Activated naive CD4-positive, alpha-beta T cell treated with anti-CD3 and anti-CD28 coated beads, Interleukin-2, amount 50 U/mL, for 16 hours (primary cell): ENCODE measurements at places on chromosomes 2 and 18.

- peak; percentile 81 for DNase-seq
These were observed 2.8 kb downstream of the IHH start for GRCh38 chr2:219057709-219058540.

GRCh38 chr18:74963820-74964446 lies 245.0 kb downstream of the PTGR3 start:
- no peak for DNase-seq

- no peak for DNase-seq
These were observed 30.7 kb downstream of the IGFBP5 start for GRCh38 chr2:216664593-216665034.

- DNase-seq: no peak
These were observed 124.0 kb downstream of the NRP2 start for GRCh38 chr2:205806143-205806905.

DNA sequence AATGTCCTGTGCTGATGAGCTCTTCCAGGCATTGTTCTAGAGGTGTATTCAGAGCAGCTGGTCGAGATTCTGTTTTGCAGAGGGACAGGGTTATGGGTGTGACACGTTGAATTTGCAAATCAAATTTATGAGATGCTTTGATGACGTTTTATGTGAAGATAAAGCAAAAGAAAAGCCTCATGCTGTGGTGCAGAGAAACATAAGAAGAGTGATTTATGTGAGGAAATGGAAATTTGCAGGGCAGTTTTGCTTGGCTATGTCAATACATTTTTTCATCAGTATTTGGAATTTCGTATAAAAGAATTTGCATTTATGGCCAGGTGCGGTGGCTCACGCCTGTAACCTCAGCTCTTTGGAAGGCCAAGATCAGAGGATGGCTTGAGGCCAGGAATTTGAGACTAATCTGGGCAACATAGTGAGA lies 36.4 kb downstream of the TSN start:
- DNase-seq: no peak

GRCh38 chr2:208255557-208256106 lies 761 bp upstream of the IDH1 start:
- no peak for DNase-seq

DNA sequence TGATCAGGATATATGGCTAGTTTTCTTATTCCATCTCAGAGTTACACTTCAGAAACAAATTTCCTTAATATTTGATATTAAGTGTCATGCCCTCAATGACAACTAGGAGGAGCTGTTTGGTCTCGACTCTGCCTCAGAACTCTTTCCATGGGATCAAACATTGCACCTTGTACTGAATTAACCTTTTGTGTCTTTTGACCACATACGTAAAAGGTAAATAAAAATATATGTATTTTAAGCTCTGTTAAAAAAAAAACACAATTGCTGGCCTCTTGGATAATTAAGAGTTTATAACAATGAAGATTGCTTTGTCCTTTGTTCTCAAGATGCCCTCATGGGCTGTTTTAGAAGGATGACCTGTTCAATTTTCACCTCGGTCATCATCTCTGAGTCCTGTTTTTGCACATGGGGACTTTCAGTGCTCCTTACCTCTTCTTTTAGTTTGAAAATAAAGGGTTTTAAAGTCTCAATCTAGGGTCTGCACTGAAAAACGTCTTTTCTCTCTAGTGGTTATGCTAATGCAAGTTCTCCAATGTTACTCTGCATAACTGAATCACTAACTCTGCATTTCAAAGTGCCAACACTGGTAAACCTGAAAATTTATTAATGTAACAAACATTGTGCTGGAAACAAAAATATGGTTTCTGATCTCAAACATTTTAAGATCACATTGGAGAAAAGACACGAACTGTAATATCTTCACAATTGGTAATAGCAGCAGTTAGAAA lies 18.8 kb upstream of the FN1 start:
- DNase-seq: no peak

GRCh38 chr2:232876978-232877441 lies 6.9 kb downstream of the SNORC start:
- no peak for DNase-seq

GRCh38 chr2:200350850-200351285 lies 44.4 kb downstream of the SPATS2L start:
- no peak for DNase-seq

DNA sequence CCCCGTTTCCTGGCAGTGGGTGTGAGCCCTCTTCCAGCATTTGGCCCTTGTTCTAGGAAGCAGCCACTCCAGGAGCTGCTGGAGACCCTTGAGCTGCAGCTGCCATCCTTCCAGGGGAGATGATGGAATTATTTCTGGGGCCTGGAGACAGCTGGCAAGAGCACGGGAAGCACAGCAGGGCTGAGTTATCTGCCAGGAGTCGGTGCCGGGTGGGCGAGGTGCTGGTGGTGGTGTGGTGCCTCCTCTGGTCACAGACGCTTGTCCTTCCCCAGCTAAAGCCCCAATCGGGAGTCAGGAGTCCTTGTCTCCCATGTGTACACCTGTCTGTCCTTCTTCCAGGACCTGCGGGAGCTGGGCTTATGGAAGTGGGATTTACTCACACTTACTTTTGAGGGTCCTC lies 36.0 kb downstream of the DPYSL5 start:
- no peak for DNase-seq

DNA sequence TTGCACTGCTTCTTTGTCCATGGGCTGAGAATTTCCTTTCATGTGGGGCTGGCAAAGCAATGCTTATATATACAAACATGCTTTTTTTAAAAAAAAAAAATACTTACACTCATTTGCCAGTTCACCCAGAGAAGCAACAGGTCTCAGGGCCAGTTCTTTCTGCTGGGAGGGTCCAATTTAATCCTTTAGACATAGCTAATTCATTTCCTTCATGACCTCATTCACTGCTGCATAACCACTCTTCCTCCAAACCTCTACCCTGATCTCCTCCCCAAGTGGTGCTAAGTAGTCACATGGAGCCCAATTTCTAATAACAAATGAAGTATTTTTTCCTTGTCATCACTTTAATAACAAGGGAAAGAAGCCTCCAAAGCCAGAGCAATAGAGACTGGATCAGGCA lies 17.1 kb upstream of the TMEM178A start:
- no peak for DNase-seq

DNA sequence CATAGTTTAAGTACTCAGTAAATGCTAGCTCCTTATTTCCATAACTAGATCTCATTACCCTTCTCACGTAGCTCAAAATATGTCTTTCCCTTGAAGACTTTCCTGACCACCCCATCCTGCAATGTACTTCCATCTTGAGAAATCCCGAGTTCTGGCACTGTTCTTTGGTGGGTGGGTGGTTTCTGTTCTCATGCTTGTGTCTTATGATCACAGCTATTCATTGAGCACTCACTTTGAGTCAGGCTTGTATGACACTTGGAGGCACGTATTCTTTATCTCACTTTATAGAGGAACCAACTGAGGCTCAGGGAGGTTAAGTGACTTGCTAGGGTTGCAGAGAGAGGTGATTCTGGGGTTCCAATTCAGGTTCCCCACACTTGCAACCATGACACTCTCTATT lies 9.0 kb upstream of the CLIP4 start:
- no peak for DNase-seq

DNA sequence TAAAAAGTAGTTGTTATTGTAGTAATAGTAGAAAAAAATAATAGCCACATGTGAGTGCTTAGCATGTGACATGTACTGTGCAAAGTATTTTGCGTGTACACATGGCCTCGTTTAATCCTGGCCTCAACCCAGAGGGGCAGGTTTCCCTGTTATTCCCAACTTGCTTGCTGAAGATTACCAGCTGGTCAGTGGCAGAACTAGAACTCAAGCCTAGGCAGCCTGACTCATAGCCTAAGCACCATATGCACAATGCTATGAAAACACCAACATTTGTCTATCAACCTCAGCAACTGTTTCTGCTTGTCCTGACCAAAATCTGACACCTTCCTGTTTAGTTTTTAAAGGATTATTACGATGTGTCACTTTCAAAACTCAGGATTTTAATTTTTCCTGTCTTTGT lies 234.9 kb upstream of the SMAD7 start:
- no peak for DNase-seq

- DNase-seq: no peak
These were observed 376.5 kb upstream of the ACVR2A start for GRCh38 chr2:147468349-147468748.

- DNase-seq: no peak
These were observed 54.1 kb upstream of the RAB6C start for GRCh38 chr2:129925381-129925780.

- DNase-seq: no peak
These were observed 224.6 kb downstream of the PLCL1 start for GRCh38 chr2:198028955-198029354.

GRCh38 chr2:184040230-184040629 lies 558.1 kb upstream of the ZNF804A start:
- DNase-seq: no peak
